Activated T-cell treated with anti-CD3 and anti-CD28 coated beads, Interleukin-2, amount 50 U/mL, for 72 hours (primary cell): ENCODE measurements at places on chromosomes 3 and 15.

DNA sequence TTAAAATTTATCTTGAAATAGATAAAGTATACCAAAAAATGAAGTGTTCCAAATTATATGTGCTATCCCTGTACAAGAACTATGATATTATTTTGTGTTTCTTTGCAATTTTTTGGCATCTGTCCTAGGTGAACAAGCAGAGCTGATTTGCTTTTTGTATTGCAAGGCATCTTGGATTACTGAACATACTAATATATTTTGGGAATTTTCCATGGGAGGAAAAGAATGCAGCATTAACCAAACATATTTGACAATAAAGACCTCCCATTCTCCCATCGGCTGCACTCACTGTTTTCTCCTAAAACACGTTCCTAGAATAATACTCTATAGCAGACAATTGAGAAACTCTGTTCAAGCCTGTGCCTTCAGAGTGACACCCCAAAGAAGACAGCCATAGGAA, 265.1 kb upstream of the ALCAM start:
- DNase-seq, result no peak

DNA sequence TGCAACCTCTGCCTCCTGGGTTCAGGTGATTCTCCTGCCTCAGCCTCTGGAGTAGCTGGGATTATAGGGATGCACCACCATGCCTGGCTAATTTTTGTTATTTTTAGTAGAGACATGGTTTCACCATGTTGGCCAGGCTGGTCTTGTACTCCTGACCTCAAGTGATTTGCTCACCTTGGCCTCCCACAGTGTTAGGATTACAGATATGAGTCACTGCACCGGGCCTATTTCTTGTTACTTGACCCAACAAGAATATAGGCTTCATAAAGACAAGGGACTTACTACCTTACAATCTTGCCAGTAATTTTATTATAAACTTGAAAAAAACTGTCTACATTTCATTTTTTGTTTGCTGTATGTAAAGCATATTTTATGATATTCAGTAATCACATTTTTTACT, 21.4 kb upstream of the ZBTB47 start:
- DNase-seq, result no peak

GRCh38 chr3:53807117-53807810, 39.0 kb downstream of the CHDH start:
- no peak for DNase-seq

GRCh38 chr3:51670053-51670822, 814 bp upstream of the TEX264 start:
- no peak for DNase-seq
